ENCODE measurements at places on chromosomes 5 and 9.

DNA sequence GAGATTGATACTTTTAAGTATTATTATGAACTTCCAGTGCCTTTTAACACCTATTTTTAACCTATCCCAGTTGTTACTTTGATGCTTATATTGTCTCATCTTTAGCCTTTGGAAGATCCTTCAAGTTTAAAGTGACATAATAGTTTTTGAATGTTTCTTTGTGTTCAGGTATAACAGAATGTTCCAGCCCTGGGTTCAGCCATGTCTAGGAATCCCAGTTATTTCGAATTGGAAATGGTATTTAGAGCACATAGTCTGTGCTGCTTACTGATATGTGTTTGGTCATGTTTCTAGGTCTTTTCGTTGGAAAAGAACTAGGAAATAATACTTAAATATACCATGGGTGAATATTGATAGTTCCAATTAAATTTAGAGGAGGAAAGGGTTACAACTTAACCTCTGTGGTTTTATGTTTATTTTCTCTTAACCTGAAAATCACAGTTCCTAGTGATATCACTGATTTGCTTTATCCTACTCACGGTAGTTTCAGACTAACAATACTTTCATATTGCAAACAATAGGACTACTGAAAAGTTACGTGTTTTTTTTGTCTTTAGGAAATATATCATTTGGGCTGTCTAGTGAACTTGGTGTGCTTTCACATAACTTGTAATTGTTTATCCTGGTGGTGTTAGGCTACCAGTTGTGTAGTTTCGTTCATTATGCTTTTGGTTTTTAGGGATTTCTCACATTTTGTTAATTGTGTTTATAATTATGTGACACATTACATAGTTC lies 37.8 kb downstream of the UHRF2 start:
- DNase-seq, result no peak

GRCh38 chr5:122844910-122845228 lies 544 bp upstream of the SNX24 start:
- DNase-seq, result no peak

- no peak for DNase-seq
Measured at GRCh38 chr5:95836544-95836943, 14.0 kb upstream of the GLRX start.

- DNase-seq, result no peak
Measured at GRCh38 chr5:31783086-31783645, 144.2 kb downstream of the PDZD2 start.

- no peak for DNase-seq
Measured at GRCh38 chr5:126641387-126641786, 40.6 kb downstream of the PHAX start.

- DNase-seq, result no peak
Measured at GRCh38 chr9:4939118-4939561, 45.9 kb upstream of the JAK2 start.

DNA sequence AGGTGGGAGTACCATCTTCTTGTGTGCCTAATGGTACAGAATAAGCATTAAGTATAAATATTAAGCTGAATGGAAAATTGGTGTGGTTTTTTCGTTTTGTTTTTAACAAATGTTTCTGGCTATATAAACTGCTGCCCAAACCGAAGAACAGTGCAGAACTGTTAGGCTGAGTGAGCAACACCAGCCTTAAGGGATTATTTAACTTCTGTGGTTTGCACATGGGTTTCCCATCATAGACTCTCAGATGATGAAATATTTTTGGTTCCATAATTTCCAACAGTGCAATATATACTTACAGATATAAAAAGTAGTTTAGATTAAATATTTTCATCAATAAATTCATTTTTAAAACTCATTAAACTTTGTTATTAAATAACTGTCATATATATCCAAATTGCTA lies 16.4 kb downstream of the C5orf63 start:
- no peak for DNase-seq

GRCh38 chr9:135499326-135500070 lies 984 bp upstream of the MRPS2 start:
- DNase-seq, result peak; percentile 87

GRCh38 chr9:5917888-5918287 lies 27.2 kb downstream of the MLANA start:
- DNase-seq, result no peak

DNA sequence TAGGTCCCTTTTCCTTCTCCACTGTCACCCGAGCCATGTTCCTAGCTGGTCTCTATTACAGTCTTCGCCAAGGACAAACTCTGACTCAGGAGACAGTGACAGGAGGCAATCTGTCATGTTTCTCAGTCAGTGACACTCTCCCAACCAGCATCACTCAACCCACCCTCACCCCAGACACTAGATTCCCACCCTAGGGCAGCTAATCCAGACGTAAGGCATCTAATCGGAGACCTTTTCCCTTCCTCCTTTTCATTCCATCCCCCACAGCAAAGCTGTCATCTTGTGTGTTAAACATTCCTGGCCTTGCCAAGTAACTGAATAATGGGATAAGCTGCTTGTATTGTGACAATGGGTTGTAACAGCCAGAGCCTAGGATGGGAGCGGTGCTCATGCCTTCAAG lies 95.2 kb downstream of the SNX18 start:
- DNase-seq, result no peak

GRCh38 chr9:113570749-113571711 lies 107.5 kb downstream of the RGS3 start:
- DNase-seq, result no peak

DNA sequence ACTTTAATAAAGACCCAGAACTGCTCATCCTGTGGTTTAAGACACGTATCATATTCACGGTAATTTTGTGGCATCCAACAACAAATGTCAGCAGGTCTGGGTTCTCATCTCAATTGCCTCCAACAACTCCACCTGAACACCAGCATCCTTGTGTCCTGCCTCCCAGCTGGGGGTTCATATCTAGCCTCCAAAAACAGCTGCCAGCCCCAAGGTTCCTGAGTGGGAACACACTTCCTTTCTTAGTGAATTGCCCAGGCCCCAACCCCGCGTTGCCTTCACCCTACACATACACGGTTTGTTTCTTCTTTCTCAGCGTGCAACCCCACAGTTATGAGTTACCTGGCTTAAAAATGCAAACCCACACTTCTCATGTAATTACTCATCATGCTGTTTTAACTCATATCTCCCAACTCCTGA lies 77.9 kb downstream of the SEMA4D start:
- DNase-seq, result no peak

GRCh38 chr9:130659699-130660248 lies 4.6 kb upstream of the PRDM12 start:
- no peak for DNase-seq

DNA sequence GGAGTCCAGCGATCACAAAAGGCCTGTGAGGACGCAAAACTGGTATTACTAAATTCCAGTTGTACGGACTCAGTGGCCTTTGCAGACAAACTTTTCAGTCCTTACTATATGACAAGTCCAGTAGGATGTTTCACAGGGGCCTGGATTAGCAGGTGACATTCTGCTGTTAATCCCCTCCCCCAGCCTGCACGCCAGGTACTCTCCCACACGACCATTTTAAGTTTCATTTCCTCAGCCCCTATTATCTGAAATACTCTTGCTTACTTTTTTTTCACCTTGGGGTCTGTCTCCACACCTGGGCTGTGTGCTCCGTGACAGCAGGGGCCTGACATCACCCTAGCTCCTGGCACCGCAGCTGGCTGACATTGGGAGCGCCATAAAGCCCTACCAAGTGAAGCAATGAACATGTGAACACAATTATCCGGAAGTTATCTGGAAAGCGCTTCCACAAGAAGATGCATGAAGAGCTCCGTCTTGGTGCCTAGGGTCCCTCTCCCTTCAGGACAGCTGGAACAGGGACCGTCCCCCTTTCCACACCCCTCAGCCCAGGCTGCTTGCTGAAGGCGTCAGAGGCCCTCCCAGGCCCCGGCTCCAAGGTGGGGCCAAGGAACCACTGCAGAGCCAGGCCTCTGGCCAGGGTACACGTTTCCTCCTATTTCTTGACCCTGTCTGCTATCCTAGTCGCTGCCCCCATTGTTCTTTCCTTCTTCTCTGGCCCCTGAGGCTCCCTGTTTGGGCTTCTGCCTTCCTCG lies 39.7 kb upstream of the ZNF622 start:
- no peak for DNase-seq

- DNase-seq, result no peak
Measured at GRCh38 chr5:71693828-71694427, 25.1 kb upstream of the CARTPT start.

GRCh38 chr5:123810253-123810652 lies 298.3 kb downstream of the CSNK1G3 start:
- DNase-seq, result no peak

GRCh38 chr9:89888677-89889076 lies 283.9 kb downstream of the GADD45G start:
- DNase-seq, result no peak

GRCh38 chr9:105403552-105404248 lies 44.1 kb upstream of the FSD1L start:
- DNase-seq, result no peak

DNA sequence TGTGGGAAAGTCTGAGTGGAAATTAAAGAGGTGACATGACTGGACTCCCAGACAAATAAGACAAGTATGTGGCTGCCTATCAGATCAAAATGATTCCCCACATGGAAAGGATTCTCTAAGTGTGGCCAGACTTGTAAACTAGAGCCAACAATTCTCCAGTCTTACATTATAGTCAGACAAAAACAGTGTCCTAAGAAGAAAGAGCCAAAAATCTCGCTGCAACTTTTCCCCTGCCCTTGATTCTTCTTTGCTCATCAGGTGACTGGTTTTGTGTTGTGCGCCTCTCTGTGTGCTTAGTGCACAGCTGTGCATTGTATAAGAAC lies 164.2 kb upstream of the TARS1 start:
- no peak for DNase-seq

DNA sequence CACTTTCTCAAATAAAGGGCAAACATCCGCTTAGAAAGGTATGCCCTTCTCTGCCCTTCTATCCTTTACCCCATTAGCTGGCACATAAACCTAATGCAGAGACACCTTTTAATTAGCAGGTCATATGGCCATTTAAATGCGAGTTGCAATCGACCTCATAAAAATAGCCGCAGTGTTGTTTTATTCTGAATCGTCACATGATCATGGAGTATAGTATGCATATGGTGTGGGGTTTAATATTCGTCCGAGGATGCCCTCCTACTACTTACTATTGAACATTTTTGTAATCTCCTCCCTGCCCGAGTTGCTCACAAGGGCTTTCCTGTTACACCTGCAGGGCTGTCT lies 72.0 kb downstream of the PIK3R1 start:
- no peak for DNase-seq

DNA sequence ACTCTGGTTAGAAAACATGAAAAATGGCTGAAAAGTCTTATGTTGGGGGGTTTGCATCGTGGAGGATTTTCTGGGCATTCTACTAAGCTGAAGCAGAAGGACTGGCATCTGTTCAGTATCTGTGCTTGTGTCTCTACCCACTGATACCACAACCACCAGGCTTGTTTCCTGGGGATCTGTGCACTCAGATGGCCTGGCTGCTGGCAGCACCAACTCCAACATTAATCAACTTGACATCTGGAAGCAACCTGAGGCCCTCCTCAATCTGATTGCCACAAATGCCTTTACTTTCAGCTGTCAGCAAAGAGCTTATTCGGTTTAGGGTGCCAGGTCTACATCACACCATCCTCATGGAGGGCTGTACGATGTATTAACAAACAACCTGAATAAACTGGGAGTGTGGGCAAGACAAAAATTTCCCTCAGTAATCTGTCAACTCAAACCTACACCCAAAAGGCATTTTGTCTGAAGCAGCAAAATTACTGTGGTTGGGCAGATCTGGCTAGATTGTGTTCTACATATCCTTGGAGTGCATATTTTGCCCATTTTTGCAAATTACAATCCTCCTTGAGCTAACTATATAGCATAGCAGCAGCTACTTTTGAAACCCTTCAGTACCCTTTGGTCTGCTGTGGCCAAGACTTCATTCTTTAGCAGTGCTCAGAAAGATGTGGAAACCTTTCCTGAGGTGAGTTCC lies 74.6 kb downstream of the FOXD1 start:
- DNase-seq, result no peak

DNA sequence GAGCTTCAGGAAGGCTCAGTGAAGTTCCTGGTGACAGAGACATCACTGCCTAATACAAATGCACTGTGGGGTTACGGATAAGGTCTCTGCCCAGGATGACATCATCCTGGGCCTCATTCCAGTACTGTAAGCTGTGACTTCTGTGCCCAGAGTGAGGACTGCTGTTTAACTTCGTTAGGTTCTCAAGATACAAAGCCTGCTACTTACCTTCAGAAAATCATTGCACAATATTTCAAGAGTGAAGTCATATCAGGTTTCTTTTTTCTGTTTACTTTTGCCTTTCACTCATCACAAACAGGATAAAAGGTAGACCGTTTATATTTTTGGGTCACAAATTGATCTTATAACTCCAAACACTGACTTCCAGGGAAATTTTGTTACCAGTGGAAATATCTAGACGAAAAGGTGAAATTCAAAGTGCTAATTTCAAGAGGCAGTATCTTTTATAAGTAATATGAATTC lies 241.2 kb downstream of the PIK3R1 start:
- DNase-seq, result no peak

DNA sequence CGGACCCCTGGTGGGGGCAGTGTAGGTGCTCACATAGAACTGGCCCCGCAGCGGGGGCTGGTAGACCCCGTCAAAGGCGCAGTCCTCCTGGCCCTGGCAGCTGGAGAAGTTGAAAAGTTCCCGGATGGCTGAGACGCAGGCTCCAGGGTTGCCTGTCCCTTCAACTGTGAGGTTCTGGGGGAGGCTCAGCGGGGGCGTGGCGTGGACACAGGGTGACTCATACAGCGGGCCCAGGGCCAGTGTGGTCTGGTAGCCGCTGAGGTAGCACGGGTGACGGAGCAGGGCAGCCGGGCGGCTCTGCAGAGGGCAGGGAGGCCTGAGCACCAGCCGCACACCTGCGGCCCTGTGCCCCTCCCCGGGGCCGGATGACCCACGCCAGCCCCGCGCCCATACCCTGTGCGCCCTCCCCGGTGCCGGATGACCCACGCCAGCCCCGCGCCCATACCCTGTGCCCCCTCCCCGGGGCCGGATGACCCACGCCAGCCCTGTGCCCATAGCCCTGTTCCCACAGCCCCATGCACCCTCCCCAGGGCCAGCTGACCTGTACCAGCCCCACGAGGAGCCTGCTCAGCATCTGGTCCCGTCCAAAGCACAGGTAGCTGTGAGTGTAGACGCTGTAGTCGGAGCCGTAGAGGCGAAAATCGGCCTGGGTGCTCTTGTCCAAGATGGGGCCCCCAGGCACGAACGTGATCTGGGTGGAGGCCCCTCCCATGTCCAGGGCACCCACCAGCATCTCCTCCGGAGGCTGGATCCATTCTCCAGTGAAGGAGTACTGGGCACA lies 5.0 kb downstream of the ENTPD8 start:
- DNase-seq, result no peak

DNA sequence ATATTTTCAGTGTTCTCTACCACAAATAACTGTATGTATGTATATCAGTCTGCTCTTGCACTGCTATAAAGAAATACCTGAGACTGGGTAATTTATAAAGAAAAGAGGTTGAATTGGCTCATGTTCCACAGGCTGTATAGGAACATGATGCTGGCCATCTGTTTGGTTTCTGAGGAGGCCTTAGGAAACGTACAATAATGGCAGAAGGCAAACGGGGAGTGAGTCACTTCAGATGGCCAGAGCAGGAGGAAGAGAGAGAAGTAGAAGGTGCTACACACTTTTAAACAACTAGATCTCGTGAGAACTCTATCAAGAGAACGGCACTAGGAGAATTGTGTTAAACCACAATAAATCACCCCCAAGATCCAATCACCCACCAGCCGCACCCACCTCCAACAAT lies 121.7 kb downstream of the ADAMTS6 start:
- no peak for DNase-seq
